Renal cortex interstitium (tissue), 15 donors: ENCODE measurements at places on chromosomes 12 and 14. TPM values are rescaled to one million over a fixed set of nuclear protein-coding genes. Genes with fewer than 3 reads are reported as not detected.

EIF2B1 gene
- 58.0 TPM for polyA plus RNA-seq

ASPG gene
- polyA plus RNA-seq: 17.3 TPM

MIPOL1 gene
- polyA plus RNA-seq: 9.8 TPM

OR4E2 gene
- polyA plus RNA-seq: 0.08 TPM

TGFB3 gene
- 17.2 TPM for polyA plus RNA-seq

- no peak for DNase-seq
Measured at GRCh38 chr12:75508159-75508558, 3.2 kb downstream of the KRR1 start.

- no peak for DNase-seq
Measured at GRCh38 chr12:20345866-20346265, 22.5 kb upstream of the PDE3A start.

DNA sequence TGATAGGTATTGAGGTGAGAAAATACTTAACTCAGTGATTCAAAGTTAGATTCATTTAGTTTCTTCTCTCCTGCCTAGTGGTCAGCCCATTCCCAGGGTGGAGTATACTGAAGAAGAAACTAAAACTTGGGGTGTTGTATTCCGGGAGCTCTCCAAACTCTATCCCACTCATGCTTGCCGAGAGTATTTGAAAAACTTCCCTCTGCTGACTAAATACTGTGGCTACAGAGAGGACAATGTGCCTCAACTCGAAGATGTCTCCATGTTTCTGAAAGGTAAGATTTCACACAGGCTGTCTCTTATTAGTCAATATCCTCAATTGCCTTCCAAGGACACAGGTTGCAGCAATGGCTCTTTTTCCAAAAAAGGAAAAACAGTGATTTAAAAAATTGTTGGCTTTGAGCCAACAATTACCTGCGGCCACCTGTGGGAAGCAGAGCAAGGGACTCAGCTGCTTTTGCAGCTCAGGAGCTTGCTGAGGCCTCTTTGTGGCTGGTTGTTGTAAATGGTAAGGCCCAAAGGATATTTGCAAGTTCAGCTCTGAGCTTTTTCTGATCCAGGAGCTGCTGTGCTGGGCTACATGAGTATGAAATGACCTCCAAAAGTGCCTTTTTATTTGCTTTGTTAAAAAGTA, 33.9 kb downstream of the TPH2 start:
- DNase-seq: no peak

- DNase-seq: no peak
Measured at GRCh38 chr14:29905543-29905942, 22.1 kb downstream of the PRKD1 start.

GRCh38 chr12:66637699-66638301, 41.1 kb downstream of the GRIP1 start:
- DNase-seq: no peak

DNA sequence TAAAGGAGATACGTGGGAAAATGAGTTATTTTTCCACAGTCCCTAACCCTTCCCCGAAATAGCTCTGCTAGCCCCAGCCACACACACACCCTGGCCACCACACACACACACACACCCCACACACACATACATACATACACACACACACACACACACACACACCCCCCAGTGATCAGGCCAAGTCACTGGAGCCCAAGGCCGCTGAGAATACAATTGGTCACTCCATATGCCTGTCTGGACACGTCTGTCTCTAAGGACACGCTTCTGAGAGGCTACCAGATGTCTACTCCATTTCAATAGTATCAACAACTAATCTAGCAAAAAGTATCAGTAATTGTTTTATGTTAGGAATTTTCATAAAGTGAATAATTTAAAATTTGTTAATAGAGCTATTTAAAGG, 13.0 kb upstream of the DIABLO start:
- DNase-seq: no peak

- no peak for DNase-seq
Measured at GRCh38 chr14:52267501-52268278, at the start of gene PTGDR. Gene PTGDR (plus strand): TSS chr14:52267698. CDS start chr14:52267815, 117 bp downstream.

GRCh38 chr14:106129274-106129673, 602.9 kb downstream of the TMEM121 start:
- DNase-seq: no peak

DNA sequence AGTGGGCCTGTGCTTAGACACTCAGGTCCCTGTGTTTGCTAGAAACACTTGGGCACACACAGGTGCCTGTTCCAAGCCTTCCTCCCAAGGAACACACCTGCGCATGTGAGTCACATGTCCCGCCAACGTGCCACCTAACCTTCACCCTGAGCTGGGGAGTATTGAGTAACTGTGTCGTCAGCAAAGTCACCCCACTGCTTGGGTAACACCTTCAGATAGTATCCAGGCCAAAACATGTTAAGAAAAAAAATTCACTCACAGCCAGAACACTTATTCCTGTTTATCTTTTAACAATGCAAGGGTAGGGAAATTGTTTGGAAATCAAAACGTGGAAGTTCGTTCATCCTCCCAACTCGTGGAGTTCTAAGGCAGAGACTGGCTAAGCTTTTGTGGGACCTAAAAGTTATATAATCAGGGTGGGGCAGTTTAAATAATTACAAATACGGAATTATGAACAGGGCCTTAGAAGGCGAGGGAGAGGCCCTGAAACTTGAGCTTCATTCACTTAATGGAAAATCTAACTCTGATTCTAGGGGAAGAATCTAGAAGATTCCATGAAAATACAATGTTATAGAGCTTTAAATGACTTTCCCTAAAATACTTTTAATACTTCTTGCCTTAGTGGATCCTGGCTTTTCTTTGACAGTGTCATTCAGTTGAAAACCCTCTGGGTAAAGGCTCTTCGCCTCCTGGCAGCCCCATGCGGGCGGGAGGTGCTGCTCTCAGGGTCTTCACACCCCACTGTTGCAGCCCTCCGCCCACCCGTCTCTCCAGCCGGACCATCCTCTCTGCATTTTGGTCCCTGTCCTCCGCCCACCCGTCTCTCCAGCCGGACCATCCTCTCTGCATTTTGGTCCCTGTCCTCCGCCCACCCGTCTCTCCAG, 30.3 kb upstream of the ADIPOR2 start:
- DNase-seq: no peak

- DNase-seq: no peak
Measured at GRCh38 chr12:64779354-64779974, 20.3 kb upstream of the GNS start.

DNA sequence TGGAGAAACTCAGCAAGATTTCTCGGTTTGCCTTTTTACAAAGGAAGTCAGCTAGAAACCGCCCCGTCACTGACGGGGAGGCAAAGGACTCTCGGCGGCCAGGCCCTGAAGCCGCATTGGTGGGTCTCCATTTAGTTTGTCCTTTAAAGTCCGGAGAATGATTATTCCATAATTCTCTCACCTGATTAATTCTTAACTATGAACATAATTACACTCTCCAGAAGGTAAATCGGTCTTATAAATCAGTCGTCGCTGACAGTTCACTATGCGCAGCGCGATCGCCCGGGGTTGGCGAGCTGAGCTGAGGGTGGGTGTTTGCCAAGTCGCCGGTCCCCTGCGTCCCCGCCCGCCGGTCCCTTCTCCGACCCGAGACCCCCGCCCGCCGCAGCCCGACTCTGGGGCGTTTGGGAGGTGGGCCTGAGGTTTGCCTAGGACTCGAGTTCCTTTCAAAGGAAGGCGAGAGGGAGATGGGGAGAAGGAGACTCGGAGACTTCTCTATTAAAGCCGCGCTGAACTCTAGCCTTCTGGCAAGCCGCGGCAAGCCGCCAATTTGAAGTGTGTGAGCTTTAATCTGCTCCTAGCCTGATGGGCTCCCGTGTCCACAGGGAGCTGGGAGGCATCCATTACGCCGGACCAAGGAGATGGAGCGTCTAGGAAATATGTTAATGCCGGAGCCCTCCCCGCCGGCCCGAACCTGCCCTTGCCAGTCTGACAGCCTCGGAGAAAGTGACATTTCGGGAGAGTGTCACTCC, 392.9 kb downstream of the NOVA1 start:
- peak; percentile 32 for DNase-seq

DNA sequence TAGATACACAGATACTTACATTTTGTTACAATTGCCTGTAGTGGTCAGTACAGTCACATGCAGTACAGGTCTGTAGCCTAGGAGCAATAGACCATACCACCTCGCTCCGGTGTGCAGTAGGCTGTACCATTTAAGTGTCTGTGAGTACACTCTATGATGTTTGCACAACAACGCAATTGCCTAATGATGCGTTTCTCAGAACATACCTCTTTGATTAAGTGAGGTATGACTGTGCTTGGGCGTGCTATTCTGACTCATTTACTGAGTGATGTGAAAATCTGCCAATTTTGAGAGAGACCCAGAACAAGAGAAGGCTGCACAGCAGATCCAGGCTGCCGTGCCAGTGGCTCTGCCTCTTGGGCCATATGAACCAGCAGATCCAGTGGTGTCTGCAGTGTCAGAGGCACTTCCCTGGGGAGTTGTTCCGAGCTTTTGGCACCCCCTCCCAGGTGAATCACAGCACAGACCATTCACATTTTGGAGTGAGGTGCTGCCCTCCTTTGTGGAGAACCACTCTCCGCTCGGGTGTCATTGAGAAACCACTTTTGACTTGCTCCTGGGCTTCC, 20.4 kb downstream of the DLK1 start:
- DNase-seq: no peak

GRCh38 chr12:44015333-44015941, 179.6 kb downstream of the TMEM117 start:
- DNase-seq: peak; percentile 28

- no peak for DNase-seq
Measured at GRCh38 chr14:70555890-70556289, 21.1 kb upstream of the ADAM20 start.

DNA sequence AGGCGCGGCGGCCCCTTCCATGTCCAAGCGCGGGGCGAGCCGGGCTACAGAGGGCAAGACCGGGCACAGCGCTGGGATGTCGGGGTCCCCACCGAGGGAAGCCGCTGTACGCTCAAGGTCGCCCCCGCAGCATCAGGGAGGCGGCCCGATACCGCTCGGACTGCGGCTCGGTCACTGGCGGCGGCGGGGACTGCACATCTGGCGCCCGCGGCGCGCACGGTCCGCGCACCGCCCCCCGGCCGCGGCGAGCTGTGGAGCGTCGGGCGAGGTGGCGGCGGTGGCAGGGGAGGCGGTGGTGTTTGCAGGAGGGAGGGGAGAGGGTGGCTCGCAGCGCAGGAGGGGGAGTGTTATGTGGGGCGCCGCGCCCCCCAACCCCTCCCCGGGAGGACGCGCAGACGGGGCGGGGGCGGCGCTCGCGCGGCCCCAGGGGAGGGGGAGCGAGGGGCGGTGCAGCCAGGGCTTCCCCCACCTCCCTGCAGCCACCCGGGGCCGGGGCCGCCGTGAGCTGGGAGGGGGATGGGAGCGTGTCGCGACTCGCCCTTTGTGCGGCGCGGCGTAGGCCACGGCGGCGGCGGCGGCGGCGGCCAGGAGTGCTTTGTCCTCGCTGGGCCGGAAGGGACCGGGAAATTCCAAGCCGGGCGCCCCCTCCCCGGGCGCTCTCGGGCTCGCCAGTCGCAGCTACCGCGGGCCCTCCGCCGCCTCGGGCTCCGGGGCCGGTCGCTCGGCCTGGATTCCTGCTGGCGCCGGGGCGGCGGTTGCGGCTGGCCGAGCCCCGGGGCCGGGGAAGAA, at the start of gene NUAK1:
TSS of gene NUAK1 (minus strand) at position 322 of the 789 bp plus-strand sequence. CDS start at position 21, 301 bp downstream.
- peak; percentile 75 for DNase-seq

- no peak for DNase-seq
Measured at GRCh38 chr12:4486980-4487379, 41.4 kb upstream of the FGF6 start.

GRCh38 chr12:21438643-21439042, 1.2 kb downstream of the PYROXD1 start:
- no peak for DNase-seq

DNA sequence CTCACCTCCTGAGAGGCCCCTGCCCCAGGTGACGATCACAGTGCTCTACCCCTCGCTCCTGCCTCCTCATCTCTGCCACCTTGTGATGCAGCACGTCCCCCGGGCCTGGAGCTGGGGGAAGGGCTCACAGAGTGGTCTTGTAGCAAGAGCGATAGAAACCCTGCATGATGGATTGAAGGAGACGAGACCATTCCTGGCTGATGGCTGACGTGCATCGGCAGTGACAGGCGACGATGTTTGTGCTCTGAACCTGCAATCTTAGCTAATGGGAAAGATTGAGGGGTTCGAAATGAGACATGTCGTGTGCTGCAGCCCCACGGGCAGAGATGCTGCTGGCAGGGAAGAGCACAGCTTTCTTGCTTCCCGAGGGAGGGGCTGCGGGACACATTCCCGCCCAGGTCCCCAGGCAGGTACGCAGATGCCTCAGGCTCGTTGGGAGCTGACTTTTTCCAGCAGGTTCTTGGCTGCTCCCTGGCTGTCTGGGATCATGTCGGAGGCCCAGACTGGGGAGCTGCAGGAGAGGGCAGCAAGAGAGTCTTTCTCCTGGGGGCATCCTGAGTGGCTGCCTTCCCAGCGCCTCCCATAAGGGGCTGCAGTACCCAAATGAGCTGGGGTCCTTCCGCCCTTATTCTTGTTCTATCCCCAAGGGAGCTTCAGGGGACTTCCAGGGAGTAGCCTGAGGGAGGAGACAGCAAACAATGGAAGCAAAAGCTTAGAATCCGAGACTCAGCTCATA, 38.7 kb upstream of the GPATCH2L start:
- DNase-seq: no peak
